ENCODE measurements at places on chromosomes 7 and 10. TPM values are rescaled to one million over a fixed set of nuclear protein-coding genes. Genes with fewer than 3 reads are reported as not detected.

DNA sequence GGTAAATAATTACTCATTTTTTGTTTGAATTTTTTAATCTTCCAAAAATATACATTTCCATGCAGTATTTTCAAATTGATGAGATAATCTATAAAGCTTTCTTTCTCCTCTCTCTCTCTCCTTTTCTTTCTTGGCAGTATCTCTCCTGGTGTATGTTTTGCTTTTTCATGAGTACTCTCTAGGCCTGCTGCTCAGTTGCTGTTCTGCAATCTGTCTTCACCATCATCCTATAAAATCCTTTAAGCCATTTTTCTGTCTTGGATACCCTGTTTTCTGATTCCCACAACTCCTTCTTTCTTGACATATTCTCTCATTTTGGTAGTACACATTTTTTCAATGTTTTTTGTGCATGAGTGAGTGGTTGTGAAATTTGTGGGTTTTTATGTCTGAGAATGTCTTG lies 1558.1 kb upstream of the LRRTM3 start:
- DNase-seq, result no peak

- DNase-seq, result no peak
Measured at GRCh38 chr7:94243066-94243711, 151.5 kb upstream of the COL1A2 start.

DNA sequence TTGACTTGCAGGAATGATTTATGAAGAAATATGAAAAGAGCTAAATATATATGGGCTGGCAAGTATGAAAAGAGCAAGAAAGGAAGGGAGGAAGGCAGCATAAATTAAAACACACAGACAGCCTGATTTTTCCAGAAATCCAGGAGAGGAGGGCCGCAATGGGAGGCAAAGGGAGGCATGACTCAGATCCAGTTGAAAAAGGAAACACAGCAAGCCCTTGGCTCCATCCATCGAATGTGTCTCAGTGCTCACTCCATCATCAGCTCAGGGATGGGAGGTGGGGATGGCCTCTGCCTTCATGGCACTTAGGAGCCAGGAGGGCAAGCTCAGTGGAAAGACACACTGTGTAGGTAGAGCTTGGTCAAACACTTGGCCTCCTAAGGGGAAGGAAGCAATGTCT lies 75.7 kb upstream of the PDZD8 start:
- DNase-seq, result no peak

DNA sequence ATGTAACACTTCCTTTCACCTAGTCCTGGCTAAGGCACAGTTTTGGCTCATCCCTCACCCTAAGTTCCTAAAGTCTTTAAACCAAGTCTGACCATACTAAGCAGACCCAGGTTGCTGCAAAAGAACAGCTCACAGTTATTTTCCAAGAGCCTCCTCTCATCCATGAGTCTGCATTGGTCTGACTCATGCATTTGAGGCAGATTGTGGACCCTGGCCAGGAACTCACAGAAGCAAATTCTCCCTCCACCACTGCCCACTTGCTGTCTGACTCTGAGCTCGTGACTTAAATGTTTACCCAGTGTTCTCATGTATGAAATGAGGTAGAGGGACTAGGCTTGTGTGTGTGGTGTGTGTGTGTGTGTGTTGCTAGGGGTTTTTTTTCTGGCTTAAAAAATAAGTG lies 1272.8 kb downstream of the TYW1 start:
- no peak for DNase-seq

The ASIC3 gene
- total RNA-seq, result 2.2 TPM

DNA sequence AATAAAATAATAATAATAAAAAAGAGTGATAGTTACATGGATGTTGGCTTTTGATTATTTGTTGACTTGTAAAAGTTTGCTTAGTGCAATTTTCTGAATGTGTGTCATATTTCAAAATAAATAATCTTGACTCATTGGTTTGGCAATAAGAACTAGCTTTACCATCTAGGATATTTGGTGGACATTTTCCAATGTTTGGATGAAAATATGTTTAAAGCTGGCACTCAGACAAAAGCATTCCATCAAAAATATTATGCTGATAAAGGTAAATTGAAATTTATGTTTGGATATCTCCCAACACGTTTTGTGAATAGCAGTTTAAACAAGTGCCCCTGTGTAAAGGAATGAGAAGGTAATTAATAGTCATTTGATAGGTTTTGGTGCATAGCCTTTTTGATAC lies 62.5 kb upstream of the KCNMA1 start:
- no peak for DNase-seq

DNA sequence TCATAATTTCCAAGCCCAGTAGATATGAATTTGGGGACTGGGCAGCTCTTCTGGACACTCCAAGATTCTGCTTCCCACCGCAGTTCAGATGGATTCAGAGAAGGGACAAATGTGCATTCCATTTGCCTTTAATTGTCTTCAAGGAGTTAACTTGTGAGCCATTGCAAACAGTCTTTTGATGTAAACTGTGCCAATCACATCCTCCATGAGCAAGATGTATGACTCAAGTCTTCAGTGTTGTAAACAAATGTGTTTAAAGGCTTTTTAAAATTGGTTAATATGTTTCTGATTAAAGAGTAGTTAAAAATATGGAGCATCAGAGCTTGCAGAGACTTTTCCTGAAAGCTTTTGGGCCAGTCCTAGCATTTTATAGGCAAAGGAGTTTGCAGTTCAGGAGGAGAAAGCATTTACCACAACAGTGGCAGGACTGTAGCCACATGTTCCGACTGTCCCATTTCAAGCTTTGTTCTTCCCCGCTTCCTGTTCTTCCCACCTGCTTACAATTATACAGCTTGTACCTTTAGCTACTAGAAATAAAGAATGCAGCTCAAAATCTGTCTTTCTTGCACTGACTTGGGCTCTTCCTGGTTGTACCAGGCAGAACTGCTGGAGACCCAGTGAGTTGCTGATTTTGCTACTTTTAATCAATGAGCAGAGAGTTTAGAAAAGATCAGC lies 6.2 kb downstream of the SLC18A2 start:
- no peak for DNase-seq

The RASSF4 gene
- total RNA-seq, result 22.7 TPM

DNA sequence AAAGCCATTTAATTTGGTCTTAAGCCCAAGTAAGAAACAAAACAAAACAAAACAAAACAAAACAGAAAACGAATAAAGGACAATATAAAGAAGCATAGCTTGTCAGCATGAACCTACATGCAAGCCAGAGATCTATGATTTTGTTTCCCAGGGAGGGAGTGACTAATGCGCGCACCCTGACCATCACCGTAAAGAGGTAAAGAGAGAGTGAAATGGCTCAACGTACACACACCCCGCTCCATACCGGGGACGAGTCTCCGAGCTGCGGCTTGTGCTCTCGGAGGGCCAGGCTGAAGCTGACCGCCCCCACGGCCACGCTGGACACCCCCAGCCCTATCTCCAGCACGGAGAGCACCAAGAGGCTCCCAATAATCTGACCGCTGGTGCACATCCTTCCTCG lies 1.1 kb downstream of the TMEM196 start:
- no peak for DNase-seq

The PON1 gene
- total RNA-seq, result 3.0 TPM

DNA sequence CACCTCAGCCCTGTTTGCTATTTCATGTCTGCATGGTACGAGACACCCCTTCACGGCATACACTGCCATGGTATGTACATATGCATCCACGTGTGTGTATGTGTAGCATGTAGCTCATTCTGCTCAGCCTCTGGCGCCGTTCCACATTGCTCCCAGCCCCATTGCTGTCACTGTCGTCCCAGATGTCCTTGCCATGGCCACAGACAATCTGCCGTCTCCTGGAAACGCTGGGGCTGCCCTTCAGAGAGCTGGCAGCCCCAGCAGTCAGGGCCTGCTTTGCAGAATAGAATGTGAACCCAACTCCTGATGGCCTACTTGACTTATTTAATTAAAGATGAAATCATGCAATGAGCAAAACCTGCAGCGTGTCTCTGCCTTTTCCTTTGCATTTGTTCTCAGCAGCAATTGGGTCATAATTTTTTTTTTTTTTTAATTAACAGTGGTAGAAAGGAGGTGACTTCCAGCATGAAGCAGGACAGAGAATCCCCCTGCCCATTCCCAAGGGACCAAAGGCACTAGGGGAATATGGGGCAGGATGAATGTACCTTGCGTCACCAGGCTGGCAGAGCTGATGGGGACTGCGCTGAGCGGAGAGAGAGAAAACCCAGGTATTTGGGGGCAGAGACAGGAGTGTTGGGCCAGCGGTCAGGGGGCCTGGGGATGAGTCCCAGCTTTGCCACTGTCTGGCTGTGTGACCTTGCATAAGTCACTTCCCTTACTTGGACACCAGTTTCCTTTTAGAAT lies 49.2 kb downstream of the CHST3 start:
- DNase-seq, result no peak

DNA sequence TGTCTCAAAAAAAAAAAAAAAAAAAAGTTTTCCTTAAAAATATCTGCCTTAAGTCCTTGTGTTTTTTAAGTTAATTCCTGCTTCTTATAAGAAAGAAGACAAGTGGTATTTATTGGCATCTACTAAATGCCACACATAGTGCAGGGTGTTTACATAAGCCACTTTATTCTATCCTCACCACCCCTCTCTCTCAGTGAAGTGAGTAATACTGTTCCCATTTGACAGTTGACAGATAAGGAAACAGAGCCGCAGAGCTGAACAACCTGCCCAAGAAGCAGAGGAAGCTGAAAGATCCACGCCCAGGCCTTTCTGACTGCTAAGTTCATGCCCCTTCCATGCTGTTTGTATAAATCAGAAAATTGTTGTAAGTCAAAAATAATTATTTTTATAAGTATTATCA lies 54.1 kb downstream of the ABLIM1 start:
- DNase-seq, result no peak

GRCh38 chr10:23525406-23525805 lies 86.5 kb downstream of the OTUD1 start:
- DNase-seq, result no peak

GRCh38 chr10:6019010-6019782 lies 41.9 kb upstream of the IL15RA start:
- no peak for DNase-seq

- DNase-seq, result no peak
Measured at GRCh38 chr7:109456116-109456515, 886.4 kb downstream of the DNAJB9 start.

The ASZ1 gene
- total RNA-seq, result not detected

DNA sequence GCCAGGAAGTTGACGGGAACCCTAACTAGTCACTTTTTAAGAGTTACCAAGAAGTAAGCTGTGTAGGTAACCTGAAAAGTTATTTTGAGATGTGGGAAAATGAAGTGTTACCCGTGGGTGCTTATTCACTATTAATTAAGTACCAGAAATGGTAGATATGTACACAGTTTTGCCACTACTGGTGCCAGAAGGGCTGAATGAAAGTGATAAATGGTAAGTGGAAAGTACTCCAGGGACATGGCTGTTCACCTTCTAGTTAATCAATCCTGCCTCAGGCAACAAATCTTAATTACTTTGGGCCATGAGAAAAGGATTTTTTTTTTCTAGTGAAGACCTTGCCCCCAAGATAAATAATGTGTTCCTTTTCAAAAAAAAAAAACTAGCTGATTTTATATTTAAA lies 15.8 kb downstream of the NET1 start:
- no peak for DNase-seq

- DNase-seq, result no peak
Measured at GRCh38 chr10:83222300-83222699, 917.0 kb upstream of the GHITM start.

GRCh38 chr10:271722-272121 lies 136.5 kb downstream of the ZMYND11 start:
- DNase-seq, result no peak

The ALOX5 gene
- 17.3 TPM for total RNA-seq
